Activated T-helper 1 cell treated with anti-CD3 and anti-CD28 coated beads, Interleukin-2, amount 50 U/mL, for 16 hours (primary cell): ENCODE measurements at places on chromosomes 2 and 18.

DNA sequence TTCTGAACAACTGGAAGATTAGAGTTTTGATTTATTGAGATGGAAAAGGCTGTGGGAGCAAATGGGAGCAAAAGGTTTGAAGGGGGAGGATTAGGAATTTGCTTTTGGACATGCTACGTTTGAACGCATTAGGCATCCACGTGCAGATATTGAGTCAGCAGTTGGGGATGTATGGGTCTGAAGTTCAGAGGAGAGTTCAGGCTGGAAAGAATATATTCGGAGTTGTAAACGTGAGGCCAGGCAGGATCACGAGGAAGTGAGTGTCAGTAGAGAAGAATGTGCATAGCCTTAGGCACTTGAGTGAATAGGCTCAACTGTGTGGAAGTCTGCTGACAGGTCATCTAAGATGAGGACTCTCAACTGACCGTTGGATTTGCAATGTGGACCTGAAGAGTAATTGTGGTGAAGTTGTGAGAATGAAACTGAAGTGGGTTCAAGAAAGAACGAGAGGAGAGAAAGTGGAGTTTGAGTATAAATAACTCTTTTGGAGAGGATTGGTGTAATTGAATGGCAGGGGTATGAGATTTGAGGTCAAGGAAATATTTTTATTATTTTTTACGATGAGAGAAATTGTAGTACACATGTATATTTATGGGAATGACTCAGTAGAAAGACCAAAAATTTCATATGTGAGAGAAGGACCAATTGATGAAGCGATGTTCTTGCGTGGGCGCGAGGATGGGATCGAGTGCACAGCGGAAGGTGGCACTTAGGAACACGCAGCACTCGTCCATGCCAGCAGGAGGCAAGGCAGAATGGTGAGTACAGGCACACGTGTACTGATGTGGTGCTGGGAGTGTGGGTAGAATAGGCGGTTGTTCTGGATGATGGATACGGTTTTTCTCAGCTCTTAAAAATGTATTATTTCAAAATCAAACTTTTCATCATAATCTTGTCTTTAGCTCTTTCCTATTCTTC is 40.5 kb upstream of the POLE4 start:
- no peak for DNase-seq

- no peak for DNase-seq
Measured at GRCh38 chr2:217491271-217491670, 511.5 kb downstream of the TNS1 start.

- no peak for DNase-seq
Measured at GRCh38 chr2:99472600-99472960, 17.2 kb downstream of the REV1 start.

GRCh38 chr2:157751462-157752058 is 122.9 kb upstream of the ACVR1C start:
- no peak for DNase-seq

GRCh38 chr18:63373161-63373560 is 6.2 kb upstream of the KDSR start:
- no peak for DNase-seq

DNA sequence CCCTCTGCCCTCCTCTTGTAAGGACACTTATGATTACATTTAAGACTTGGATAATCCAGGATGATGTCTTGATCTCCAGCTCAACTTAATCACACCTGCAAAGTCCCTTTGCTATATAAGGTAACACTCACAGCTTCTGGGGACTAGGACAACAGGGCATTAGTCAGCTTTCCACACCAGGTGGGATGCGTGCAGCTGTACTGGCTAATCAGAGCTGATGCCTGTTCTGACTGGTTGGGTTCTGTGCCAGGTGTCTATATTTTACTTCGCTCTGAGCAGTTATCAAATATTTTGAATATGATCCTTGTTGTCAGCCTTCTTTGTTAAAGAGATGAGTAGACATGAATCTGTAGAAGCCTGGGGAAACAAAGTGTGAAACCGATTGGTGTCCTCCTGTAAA is 115.5 kb upstream of the ATP8B1 start:
- no peak for DNase-seq

- DNase-seq, result no peak
Measured at GRCh38 chr2:48755473-48755872, at the start of gene LHCGR. Gene LHCGR, minus strand, starts transcription at chr2:48755724. Its CDS starts 53 bp downstream, at chr2:48755671.

GRCh38 chr2:36965751-36966369 is 476 bp downstream of the STRN start:
- peak; percentile 32 for DNase-seq

GRCh38 chr2:21404827-21405625 is 281.3 kb downstream of the TDRD15 start:
- no peak for DNase-seq
